ENCODE measurements at places on chromosomes 7 and 10.

GRCh38 chr7:106344211-106344610 is 59.4 kb upstream of the NAMPT start:
- no peak for DNase-seq

- DNase-seq, result no peak
Observed at GRCh38 chr7:142813226-142813625, 41.6 kb upstream of the EPHB6 start.

DNA sequence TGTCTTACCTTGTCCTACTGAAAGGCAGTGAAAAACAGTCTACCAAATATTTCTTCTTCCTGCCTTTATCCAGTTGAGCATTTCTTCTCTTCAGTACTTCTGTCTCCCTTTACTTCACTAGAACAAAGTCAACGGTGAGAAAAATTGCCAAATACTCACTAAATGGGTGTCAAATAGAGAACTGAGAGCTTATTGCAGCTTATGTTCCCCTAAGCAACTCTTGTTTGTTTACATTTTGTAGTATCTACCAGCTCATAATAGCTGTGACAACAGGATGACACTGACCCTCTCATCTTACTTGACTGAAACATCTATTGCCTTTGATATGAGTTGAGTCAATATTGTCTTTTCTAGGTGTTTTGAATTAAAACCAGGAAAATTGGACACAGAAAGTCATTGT is 327.9 kb upstream of the SORCS1 start:
- no peak for DNase-seq

DNA sequence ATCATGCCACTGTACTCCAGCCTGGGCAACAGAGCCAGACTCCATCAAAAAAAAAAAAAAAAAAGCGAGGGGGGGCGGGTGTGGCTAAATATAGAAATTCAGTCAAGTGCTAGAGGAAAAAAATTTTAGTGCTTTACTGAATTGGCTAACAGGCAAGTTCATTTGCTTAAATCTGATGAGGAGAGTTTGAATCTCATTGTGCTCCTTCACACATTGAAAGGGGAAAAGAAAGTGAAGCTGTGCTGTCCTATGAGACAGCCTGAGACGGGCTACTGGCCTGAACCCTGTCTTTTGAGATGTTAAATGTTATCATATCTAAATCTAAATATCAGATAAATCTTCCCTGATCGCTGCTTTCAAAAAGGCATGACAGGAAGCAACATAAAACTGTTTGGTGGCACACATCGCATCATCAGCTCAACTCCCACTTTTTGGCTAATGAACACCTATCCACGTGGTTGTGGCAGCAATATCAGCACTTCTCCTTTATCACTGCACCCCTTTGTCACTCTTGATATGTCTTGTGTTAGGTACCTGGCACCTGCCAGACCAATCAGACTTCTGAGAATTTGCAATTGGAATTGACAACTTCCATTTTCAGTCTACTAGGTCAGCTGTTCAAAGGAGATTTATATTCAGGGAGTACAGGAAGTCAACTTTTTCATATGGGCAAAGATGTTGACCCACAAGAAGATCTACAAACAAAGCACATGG is 14.0 kb upstream of the IFIT1B start:
- DNase-seq, result no peak

DNA sequence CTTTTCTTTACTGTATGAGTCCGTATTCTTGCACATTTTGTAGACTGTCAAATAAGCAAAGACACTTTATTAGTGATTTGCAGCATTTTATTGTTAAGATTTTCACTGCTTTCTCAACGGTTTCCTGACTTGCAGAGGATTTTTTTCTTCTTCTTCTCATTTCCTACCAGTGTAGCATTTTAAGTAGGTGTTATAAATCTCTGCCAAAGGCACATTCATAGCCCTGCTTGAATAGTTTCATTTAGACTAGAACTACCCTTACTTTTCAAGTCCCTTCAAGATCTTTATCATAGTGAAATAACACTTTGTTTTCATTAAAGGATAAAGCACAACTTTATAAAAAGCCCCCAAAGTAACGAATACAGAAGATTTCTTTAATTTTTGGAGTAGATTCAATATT is 271.4 kb downstream of the TSPAN12 start:
- no peak for DNase-seq

DNA sequence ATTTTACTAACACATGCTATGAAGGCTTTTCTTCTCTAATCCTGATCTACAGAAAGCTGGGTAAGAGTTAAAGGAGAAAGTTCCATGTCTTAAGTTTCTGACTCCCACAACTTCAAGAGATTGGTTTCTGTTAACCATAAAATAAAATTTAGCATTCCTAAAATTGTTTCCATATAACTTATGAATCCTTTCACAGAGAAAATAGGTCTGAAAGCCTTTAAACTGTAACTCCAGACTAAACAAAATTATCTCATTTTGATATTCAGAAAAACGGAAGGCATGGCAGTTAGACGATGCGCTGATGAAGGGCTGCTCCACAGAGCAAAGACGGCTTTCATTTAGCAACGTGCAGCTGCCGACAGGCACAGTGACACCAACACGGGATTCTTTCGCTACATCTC is 133.3 kb downstream of the SLC25A13 start:
- no peak for DNase-seq

GRCh38 chr7:2245883-2246675 is 4.1 kb downstream of the NUDT1 start:
- DNase-seq, result no peak

DNA sequence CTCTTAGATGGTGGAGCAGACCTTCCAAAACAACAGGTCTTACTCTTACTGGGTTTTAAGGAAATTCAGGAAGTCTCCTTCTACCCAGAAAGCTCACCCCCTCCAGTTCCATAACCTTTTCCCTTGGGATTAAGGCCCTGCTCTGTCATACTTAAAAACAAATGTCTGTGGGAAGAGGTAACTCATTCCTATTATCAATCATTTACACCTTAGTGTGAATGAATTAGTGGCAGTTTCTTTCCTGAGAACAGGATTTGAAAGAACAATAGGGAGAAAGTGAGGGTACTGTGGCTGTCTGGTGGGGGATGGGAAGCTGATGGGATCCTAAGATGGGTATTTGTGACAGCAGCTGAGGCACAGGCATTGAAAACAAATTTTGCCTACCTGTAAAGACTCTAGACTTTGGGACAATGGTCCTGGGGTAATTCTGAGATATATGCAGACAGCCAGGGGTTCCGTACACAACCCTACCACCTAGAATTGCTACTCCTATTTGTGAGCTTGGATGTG is 22.2 kb upstream of the PDLIM1 start:
- no peak for DNase-seq

DNA sequence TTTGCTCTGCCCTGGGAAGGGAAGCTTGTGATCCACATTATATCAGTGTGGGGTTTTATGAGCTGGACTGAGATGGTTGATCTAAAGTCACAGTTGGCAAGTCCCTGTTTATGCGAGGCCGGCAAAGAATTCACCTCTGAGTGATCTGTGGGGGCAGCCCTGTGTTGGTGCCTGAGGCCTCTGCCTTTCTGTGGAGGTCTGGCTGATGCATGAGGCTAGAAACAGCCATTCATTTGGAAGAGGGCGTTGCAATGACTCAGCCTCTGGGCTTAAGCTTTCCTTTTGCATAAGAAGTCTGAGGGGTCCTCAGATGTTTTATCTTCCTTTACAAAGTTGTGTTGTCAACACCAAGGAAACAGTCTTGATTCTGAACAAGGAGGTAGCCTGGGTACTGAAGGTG is 126.9 kb downstream of the MGMT start:
- no peak for DNase-seq

GRCh38 chr10:72487116-72487515 is 132.4 kb upstream of the DNAJB12 start:
- DNase-seq, result no peak

- peak; percentile 71 for DNase-seq
Observed at GRCh38 chr10:26468700-26469099, 30.6 kb downstream of the APBB1IP start.

DNA sequence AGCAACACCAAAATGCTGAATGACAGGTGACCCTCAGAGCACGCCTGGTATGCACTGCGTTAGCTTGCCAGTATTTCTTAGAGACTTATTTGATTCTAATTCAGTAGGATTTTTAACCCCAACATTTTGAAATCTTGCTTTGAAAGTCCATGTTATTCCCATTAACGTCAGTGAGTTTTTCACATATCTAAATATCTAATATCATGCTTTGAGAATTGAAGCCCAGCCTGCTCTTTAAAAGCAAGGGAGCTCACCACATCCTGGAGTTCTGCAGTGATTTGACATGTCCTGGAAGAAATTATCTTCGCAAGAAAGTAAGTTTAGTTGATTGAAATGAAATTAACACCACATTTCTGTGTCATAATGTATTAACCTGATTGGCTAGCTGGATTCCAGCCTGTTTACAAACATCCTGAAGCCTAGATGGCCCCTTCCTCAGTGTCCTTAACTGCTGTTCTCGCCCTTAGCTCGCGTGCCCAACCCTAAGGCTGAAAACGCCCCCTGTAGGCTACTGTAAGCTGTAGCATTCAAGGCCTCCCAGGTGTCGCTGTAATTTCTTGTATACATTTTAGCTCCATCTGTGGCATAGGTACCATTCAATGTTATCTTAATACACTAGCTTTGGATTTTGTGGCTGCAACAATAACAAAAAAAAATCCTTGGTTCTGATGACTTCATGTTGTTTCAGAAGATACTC is 191.5 kb downstream of the MGMT start:
- no peak for DNase-seq

DNA sequence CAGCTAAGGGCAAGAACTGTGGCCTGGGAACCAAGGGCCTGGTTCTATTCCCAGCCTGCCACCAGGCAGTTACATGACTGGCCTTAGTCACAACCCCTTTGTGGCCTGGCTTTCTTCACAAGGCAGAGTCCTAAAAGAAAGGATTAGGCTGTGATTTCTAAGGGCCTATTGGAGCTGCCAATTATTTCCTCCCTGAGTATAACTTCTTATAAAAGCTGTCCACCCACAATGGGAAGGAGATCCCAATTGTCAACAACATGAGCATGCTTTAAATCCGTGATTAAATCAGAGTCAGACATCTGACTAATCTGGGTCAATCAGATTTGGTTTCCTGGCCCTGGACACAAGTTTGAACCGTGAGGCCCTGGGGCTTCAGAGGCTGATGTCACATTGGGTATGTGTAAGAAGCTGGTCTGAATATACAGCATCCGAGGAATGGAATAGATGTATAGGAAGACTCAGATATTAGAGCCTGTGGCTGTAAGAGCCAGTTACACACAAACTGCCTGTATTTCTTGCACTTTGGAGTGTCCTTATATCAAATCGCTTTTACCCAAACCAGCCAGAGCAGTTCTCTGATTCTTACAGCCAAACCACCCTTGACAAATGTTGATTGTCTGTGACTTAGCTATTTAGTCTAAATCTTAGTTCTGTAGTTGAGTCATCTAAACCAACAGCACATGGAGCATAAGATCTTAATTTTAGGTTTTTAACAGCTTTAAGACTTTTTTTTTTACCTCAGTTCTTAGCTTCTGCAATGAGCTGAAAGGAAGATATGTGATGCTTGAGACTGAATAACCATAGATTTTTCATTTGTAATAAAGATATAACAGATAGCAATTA is 61.3 kb downstream of the ABCB4 start:
- DNase-seq, result no peak

DNA sequence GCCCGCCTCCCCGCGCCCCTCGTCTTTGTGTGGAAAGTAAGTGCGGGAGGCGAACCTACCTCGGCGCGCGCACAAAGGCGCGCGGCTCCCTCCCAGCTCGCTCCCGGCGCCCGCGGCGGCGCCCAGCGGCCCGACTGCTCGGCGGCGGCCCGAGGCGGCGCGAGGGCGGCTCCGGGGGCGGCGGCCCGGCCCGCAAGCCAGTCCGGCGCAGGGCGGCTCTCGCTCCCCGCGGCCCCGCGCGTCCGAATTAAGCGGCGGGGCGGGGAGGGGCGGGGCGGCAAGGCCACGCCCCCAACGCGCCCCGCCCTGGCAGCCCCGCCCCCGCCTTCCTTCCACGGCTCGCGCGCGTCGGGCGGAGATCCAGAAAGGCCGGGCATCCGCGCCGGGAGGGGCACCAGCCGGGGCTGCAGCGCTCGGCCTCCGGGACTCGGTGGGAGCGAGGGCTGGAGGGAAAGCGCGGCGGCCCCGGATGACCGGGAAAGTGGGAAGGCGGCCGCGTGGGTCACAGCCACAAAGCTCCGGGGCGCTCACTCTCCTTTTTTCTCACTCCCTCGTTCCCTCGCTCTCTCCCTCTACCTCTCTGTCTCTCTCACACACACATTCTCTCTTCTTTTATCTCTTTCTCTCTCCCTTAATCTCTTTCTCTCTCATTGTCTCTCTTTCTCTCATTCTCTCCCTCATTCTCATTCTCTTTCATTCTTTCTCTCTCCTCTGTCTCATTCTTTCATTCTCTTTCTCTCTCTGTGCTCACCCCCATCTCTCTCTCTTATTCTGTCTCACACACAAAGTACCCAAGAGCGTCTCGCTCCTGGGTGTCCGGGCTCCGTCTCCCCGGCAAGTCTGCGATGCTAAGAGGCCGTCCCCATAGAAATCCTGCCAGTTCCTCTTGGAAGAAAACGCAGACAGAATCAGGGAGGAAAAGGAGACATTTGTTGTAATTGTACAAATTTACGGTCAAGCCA is 170.2 kb downstream of the FAM107B start:
- peak; percentile 64 for DNase-seq

DNA sequence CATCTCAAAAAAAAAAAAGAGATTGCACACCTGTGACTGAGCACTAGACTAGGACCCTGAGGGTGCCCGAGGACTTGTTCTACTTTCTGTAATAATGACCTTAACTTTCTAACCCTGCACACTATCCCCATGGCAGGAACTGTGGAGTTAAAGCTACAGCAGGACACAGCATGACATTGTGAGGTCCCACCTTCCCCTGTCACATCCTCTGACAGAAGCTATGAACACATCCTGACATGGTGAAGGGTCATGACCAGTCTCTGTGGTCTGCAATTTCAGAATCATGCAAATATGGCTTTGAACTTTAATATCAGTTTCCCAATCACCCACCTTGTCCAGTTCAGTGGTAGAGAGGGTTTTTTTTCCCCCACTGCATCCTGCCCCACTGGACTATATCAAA is 18.5 kb upstream of the SAR1A start:
- no peak for DNase-seq

- no peak for DNase-seq
Observed at GRCh38 chr10:59290448-59290847, 71.9 kb downstream of the FAM13C start.

GRCh38 chr7:158236400-158236799 is 351.2 kb downstream of the PTPRN2 start:
- DNase-seq, result no peak

DNA sequence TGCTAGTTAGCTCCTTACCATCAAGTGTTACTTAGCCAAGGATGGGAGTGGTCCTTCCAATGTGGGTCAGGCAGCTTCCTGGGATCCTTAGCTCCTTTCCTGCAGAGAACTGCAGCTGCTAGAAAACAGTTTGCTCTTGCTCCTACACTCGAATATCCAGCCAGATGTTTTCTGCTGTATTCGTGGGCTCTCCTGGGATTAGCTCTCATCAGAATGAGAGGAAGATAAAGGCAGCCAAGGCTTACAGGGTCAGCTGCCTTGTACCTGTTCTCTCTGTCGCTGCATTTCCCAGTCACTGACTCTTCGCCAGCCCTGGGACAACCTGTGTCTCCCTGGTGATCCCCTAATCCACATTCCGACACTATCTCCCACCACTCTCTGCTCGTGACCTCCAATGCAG is 29.0 kb downstream of the NEUROD6 start:
- DNase-seq, result no peak

- no peak for DNase-seq
Observed at GRCh38 chr7:134212576-134213546, 85.7 kb downstream of the LRGUK start.

GRCh38 chr10:103916876-103917275 is 1.1 kb downstream of the STN1 start:
- DNase-seq, result peak; percentile 25

- DNase-seq, result no peak
Observed at GRCh38 chr7:120742372-120742771, 115.6 kb downstream of the TSPAN12 start.

- DNase-seq, result peak; percentile 11
Observed at GRCh38 chr7:49001610-49002033, 77.3 kb downstream of the CDC14C start.
